BJ (cell line): ENCODE measurements at places on chromosomes 1 and 21. TPM values are rescaled to one million over a fixed set of nuclear protein-coding genes. Genes with fewer than 3 reads are reported as not detected.

DNA sequence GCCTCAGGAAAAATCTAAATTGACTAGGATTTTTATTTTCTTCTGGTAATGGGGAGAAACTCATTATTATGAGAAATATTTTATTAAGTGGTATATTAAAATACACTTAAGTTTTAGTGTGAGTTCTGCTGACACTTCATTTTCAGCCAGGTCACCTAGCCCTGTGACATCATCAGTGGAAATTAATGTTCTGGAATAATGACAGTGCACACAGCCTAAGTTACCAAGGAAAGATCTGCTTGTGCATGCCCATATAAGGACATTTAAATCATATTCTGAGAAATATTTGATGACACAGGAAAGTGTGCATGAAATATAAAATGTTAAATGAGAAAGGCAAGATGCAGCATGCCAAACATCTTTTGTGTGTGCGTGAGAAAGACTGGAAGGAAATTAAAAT is 102.0 kb downstream of the KIF14 start:
- DNase-seq: no peak

RORC gene
- not detected in 2 replicates for polyA plus RNA-seq

- no peak for DNase-seq
Observed at GRCh38 chr1:230105245-230105753, 38.3 kb downstream of the GALNT2 start.

CACYBP gene
- polyA plus RNA-seq: 20.5 and 40.5 TPM in 2 replicates

TCHHL1 gene
- not detected in 2 replicates for polyA plus RNA-seq

DNA sequence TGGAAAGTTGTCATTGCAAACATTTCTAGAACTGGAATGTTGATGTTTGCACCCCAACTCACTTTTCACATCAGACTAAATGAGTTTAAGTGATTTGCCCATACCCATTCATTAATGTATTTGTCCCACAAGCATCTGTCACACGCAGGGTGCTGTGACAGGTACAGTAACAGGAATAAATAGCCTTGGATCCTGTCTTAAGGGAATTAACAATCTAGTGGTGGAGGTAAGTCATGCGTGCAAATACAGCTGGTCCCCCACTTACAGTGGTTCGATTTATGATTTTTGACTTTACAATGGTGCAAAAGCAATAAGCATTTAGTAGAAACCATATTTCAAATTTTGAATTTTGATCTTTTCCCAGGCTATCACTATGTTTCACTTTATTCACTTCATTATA is 17.5 kb upstream of the PRDM2 start:
- DNase-seq: no peak

DNA sequence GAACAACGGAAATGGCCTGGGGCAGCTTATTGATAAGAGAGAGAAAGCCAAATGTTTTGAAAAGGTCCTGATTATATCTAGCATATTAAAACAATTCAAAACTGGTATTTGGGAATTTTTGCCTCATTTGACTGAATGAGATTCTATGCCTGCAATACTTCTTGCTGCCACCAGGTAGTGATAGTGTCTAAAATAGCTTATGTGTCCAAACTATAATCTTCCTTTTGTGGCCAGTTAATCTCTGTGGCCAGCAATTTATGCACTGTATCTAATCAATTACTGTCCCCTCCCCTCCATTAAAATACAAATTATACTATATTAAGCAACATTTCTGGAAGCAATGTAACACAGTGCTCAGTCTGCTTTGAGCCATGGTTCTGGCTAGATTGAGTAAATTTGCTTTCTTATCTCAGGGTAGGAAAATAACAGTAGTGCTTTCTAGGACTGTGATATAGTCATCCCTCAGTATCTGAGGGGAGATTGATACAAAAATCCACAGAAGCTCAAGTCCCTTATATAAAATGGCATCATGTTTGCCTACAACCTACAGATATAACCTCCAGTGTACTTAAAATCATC is 91.8 kb downstream of the FOXD2 start:
- DNase-seq: no peak

- DNase-seq: no peak
Observed at GRCh38 chr1:2875707-2876561, 74.4 kb upstream of the TTC34 start.

- DNase-seq: no peak
Observed at GRCh38 chr1:182357171-182357570, 34.4 kb downstream of the GLUL start.

TFF2 gene
- not detected in 2 replicates for polyA plus RNA-seq

GRCh38 chr21:43312751-43313169 is 114.2 kb downstream of the SIK1 start:
- DNase-seq: no peak

GRCh38 chr1:36323636-36324352 is at the start of gene EVA1B:
TSS of gene EVA1B (minus strand) at chr1:36323645. CDS start at chr1:36323037, 608 bp downstream.
- DNase-seq: peak; percentile 52

- DNase-seq: no peak
Observed at GRCh38 chr1:247962911-247963588, 2.0 kb upstream of the OR2AK2 start.

DNA sequence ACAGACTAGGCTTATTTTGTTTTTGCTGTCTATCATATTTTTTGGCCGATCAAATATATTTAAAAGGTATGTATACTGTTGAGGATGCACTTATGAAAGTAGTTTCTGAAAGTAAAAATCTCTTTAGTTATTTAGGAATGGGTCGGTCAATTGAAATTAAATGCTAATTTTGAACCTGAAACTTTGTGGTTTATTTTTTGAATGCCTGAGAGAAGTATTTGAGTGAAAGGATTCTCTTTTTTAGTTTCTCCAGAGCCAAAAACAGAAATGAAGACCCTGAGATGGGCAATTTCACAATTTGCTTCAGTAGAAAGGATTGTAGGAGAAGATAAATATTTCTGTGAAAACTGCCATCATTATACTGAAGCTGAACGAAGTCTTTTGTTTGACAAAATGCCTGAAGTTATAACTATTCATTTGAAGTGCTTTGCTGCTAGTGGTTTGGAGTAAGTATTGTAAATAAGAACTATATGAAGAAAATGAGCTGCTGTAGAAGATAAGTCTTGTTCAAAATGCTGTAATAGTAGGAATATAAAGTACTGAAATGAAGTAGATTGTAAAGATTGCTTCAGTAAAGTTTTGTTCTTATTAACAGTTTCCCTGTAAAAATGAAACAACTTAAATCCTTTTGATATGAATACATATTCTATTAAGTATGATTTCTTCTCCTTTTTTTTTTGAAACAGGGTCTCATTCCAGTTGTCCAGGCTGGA is 11.5 kb downstream of the USP1 start:
- DNase-seq: no peak

GRCh38 chr1:53614231-53615021 is 124.5 kb downstream of the GLIS1 start:
- no peak for DNase-seq

DNA sequence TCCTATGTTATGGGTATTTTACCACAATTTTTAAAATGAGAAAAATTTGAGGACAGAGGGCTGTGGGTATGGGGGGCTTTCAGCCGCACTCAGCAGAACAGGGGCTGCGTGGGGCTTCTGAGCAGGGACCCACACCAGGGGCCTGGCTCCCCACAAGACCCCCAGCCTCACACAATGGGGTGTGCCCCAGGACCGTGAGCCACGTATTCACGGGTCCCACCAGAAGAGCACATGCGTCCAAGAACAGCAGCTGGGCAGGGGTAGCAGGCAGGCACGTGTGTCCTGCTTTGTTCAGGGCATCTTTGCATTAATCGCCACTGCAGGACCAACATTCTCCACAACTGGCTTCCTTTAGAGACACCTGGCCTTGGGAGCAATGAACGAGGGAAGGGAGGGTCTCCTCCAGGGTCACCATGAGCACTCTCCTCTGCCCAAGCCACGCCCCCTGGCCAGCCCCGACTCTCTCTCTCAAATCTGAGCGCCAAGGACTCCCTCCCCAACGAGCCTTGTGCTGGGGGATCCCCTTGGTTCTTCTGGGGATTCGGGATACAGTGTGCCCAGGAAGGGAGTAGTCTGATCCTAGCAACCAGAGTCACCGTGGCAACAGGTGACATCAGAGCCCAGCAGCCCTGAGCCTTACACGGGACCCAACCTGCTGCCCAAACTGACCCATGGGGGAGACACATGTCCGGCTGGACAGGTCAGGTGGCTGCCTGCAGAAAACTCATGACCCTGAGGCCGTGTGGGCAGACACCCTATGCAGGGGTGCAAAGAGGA is 7.4 kb upstream of the ARF1 start:
- DNase-seq: no peak

RNASEL gene
- polyA plus RNA-seq: 4.1 and 6.9 TPM in 2 replicates

GRCh38 chr1:167081594-167082156 is 8.5 kb downstream of the GPA33 start:
- no peak for DNase-seq

GLIS1 gene
- polyA plus RNA-seq: 0.86 and 1.9 TPM in 2 replicates

GRCh38 chr1:3391711-3392110 is 62.8 kb upstream of the ARHGEF16 start:
- DNase-seq: no peak

DNA sequence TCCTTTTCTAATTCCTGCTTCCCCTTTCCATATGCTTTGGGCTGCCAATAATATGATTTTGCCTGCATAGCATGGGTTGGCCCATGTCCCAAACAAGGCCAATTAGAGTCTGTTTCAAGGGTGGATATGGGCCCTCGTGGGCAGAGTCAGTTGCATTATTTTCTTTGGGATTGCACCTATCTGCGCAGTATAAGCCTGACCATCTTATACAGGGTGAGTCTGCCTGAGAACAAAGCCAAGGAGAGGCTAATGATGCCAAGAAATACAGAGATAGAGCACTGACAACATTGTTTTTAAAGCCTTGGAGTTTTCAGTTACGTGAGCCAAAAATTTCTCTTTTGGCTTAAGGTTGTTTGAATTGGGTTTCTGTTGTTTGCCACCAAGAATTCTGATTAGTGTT is 18.6 kb downstream of the OVAAL start:
- no peak for DNase-seq

- no peak for DNase-seq
Observed at GRCh38 chr1:44073528-44073927, 42.3 kb upstream of the SLC6A9 start.
